Effector memory CD8-positive, alpha-beta T cell (primary cell): ENCODE measurements at places on chromosomes 2 and 18.

GRCh38 chr18:48450685-48451084, 41.5 kb upstream of the ZBTB7C start:
- DNase-seq, result no peak

DNA sequence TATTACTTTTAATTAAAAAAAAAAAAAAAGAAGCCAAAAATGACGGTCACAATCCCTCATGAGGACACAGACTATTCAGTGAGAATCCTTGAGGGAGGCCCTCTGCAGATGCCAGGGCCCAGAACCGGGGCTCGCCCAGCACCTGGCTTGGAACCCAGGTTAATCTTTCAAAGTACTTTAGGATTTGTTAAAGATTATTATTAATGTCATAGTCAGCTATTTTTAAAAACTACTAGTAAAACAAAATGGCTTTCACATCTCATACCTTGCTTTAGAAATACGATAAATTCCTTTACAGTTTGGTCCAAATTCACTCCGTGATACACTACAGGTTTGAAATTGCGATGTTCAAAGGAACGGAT, 27.1 kb downstream of the C2orf76 start:
- DNase-seq, result no peak

DNA sequence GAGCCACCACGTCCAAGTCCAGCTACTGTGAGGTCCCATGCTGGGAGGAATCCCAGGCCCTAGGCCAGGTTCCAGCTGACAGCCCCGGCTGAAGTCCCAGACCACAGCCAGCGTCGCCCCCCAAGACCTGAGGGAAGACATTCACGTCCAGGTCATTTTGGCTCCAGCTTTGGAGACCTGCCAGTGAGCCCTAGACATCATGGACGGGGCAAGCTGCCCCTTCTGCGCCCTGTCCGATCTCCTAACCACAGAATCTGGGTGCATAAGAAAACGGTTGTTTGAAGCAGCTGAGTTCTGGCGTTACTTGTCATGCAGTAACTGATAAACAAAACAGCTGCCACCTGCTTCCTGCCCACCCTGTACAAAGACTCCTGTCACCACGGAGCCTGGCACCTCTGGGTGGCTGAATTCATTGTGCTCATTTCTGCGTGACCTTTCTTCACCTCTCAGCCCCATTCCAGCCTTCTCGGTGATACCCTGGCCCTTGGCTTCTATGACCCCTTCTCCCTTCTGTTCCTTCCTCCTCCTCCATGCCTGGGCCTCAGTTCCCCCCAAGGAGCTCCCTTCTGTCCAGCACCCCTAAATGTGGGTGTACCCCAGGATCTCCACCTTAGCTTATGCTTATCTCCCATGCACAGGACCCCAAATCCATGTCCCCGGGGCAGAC, 72.6 kb upstream of the SMAD7 start:
- DNase-seq, result no peak

GRCh38 chr2:9638532-9638931, 7.7 kb upstream of the YWHAQ start:
- no peak for DNase-seq

- DNase-seq, result no peak
These were observed 284.4 kb upstream of the RGPD4 start for GRCh38 chr2:107542314-107542740.

GRCh38 chr2:191701696-191702095, 23.8 kb downstream of the NABP1 start:
- no peak for DNase-seq

DNA sequence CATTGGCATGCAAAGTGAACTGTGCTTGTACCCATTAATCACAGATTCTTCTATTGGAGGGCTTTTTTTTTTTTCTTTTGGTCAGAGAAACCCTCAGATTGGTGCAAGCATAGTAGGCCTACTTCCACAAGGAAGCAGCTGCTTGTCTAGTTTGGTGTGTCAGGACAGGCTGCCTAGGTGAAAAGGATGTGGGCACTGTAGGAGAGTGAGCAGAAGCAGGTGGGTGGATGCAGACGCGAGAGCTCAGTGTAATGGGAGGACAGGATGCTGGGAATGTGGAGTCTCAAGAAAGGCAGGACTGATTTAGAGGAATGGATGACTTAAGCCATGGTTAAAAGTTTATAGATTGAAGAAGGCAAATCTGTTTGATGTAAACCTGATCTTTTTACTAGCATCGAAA, 3.1 kb downstream of the ELP2 start:
- no peak for DNase-seq

DNA sequence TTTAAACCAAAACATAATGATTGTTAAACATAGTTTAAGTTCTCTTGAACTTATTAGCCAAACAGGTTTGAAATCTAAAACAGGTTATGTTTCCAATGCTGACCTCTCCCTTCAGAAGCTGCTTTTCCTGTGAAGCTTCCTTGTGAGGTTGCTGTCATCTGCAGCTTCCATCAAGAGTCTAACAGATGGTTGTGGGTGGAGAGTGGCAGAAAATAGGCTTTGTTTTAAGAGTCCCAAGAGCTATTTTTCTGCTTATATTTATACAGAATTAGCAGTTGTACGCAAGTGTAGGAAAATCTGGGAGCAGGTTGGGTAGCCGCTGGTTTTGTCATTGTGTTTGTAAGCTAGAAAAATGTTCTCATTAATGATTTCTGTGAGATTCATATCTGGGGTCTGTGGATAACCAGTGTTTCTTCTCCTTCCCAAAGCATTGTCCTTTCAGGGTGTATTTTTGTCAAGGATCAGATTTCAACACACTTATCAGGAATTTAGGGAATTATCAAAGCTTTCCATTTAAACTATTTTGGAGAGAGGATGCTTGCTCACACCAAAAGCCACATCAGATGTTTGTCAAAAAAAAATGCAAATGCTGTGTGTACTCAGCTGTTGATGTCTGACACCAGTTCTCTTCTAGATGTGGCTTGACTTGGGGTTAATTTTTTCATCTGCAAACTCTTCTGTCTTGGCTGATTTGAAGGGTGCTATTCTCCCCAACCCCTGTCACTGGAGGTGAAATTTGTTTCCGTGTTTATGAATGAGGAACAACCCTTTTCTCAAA, 78.1 kb upstream of the KIF5C start:
- no peak for DNase-seq

GRCh38 chr2:232353096-232353495, 25.5 kb upstream of the ALPP start:
- DNase-seq, result no peak

GRCh38 chr2:42909966-42910365, 117.6 kb upstream of the HAAO start:
- DNase-seq, result no peak

- no peak for DNase-seq
These were observed 14.6 kb downstream of the NBAS start for GRCh38 chr2:15546297-15547098.

- no peak for DNase-seq
These were observed 259.3 kb downstream of the NEDD4L start for GRCh38 chr18:58303363-58303762.

DNA sequence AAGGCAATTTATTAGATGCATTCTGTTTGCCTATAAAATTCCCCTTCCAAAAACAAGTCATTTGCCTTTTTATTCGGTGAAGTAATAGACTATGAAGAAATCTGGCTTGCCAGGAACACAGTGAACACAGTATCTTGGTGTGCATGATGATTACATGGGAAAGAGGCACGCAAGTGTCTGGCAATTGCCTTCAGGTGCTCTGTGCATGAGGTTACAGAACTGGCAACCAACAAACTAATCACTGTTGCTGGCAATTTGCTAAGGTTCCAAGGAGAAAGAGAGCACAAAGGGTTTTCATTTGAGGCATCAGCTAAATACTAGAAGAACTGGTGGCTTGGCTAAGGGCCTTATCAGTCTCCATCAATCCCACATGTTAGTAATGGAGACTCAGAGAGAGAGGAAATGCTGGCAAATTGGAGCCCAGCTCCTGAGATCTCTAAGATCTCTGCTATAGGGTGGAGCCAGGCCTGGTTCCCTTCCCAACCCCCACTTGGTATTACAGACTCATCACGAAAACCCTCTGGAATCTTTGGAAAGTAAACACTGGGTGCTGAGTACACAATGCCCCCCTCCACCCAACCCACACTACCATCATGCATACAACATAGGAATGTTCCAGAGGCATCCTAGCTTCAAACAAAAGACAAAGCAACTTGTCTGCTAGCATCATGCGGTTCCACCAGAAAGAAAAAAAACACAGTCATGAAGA, 10.4 kb downstream of the RNF152 start:
- DNase-seq, result no peak

DNA sequence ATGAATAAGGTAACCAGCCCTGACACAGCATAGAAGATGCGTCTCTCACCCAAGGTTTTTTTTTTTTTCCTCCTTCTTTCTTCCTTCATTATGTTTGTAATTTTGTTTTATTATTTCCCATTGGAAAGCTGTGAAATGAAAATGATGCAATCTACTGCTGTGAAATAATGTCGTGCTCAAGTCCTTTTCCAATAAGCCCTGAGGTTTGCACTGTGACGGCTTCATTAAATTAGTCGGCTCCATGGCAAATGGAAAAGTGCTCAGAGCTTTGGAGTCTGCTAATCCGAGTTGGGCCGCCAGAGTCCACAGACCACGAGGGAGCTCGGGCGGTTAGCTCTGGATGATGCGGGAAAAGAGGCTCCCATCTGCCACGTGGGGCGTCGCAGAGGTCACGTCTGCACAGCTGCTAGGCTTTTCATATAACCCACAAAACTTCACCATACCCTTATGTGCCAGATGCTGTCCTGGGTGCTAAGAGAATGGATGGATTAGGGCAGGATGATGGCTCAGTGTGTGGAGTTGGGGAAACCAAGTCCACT, 92.3 kb upstream of the CAPN13 start:
- no peak for DNase-seq

DNA sequence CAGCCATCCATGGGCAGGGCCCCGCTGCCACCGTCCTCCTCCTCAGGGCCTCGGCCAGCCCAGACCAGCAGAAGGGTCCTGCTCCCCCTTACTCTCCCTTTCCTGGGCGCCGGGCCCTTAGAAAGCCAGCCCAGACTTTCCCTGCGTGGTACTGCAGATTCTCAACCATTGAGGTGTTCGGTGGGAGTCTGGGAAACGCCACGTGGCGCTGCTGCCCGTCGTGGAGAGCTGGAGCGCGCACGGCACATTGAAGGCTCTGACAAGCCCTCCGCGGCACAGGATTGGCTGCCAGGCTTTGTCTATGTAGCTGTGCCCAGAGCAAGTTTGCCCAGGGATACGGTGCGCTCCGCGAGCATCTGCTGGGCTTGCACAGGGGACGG, 10.4 kb upstream of the KLHL30 start:
- no peak for DNase-seq

DNA sequence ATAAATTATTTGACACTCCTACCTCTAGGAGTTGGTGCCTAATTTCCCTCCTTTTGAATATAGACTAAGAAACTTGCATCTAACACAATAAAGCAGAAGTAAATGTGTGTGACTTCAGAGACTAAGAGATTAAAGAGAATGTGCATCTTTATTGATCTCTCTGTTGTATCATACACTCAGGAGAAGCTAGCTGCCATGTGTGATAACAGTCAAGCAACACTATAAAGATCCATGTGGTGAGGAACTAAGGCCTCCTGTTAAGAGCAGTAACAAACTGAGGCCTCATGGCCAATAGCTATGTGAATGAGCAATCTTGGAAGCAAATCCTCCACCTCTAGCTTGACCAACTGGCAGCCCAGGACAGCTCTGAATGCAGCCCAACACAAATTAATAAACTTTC, 3.4 kb downstream of the FANCL start:
- no peak for DNase-seq

DNA sequence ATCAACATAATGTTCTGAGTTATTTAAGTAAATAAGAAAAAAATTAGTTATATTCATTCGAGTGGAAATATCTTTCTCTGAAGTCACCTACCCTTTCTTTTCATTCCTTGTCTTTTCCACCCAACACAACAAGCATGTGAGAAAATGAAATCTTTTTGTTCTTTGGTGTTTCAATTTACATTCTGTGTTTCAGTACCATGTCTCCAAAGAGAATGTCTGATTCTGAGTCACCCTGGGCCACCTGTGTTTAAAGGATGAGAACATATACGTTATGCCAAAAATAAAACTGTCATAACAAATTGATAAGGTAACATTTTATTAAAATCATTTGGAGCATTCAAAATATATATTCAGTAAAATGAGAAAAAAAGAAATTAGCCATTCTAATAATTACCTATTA, 470.8 kb downstream of the ZNF804A start:
- DNase-seq, result no peak

GRCh38 chr2:229346816-229347540, 75.9 kb upstream of the PID1 start:
- no peak for DNase-seq

- no peak for DNase-seq
These were observed 53.8 kb upstream of the TUBA3E start for GRCh38 chr2:130251873-130252620.

GRCh38 chr2:29603341-29603740, 318.0 kb downstream of the ALK start:
- DNase-seq, result no peak
